ENCODE measurements at places on chromosomes 1 and 21.

DNA sequence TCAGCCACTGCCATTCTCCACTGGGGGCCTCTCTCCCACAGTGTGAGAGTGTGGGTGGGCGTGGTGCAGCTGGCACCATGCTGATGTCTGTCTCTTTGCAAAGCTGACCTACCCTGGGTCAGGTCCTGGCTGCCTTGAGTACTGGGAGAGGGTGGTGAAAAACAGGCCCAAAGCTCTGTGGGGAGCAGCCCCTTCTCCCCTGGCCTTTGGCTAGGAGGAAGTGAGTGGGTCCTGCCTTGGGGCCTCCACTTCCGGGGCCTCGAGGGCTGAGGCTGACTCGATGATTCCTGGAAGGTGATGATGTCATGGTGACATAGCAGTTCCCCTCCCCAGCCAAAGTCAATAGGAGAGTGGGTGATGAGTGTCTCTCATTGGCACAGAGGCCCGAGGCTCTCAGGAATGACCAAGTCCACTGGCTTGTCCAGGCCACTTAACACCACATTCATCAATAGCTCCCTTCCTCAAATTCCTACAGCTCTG, 53.0 kb downstream of the IER5 start:
- DNase-seq: no peak

DNA sequence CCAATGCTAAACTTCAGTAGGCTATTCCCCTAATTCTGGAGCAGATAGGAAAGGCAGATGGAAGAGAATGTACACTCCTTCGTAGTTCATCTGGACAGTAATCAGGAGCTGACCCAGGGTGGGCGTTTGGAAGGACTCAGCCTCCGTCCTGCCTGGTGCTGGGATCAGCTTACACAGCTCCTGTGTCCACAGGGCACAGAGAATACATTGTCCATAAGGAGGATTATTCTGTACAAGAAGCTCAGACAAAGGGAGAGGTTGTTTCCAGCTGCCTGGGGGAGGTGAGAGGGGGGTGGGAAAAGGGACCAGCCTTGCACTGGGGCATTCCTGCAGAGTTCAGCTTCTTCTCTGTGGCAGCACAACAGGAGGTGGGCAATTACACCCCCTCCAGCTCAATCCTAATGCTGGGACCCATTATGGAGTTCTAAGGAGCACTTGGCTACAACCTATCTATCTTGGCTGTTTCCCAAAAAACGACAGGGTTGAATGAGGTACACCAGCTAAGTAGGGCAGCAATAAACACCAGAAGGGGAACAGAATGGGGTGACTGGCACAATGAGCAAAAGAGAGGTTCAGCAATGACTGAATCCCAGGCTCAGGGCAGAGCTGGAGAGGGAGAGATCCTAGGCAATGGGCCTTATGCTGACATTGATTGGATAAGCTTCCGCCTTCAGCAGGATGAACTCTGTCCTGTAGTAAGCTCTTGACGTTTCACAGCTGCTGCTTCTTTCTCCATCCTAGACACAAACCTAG, 7.4 kb downstream of the MED8 start:
- DNase-seq: no peak

DNA sequence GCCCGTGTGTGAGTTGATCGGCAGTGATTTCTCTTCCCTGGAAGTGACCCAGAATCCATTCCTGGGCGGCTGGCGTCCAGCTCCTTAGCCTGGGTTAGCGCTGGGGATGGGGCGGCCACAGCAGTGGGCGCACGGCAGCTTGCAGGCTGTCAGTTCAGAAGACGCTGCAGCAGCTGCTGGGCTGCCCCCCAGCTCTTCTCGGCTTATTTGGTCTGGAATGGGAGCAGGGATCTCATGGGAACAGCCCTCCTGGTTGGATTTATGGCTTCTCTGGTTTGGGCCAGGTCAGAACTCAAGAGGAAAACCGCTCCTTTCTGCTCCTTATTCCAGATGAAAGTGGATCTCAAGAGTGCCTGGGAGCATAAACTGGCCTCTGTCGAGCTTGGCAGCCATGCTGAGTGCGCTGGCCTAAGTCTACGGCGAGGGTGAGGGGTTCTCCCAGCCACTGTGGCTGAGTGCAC, 148.2 kb downstream of the PRDM16 start:
- DNase-seq: no peak

- no peak for DNase-seq
Measured at GRCh38 chr1:29391362-29391880, 155.1 kb downstream of the PTPRU start.

- DNase-seq: no peak
Measured at GRCh38 chr1:35301674-35302392, 33.3 kb downstream of the ZMYM4 start.

DNA sequence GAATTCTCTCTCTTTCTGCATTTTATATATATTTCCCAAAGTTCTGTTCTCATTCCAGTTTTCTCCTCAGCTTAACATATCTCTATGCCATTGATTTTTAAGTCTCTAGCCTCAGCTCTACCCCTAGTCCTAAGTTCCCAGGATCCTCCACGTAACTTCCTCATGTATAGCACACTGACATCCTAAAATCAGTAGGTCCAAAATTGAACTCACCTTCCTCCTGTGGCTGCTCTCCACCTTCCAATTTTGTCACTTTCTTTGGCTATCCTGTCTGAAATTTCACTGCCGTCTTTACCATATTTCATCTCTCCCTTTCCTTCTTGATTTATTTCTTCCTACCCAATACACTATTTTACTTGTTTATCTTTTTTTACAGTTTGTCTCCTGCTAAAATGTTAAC, 1.5 kb downstream of the SLAMF6 start:
- no peak for DNase-seq

GRCh38 chr21:45643021-45643980, at the start of gene PCBP3:
Gene PCBP3, plus strand, starts transcription at chr21:45643725. Its CDS starts 206,361 bp downstream, at chr21:45850086.
- no peak for DNase-seq

- no peak for DNase-seq
Measured at GRCh38 chr1:230037261-230037660, 29.8 kb upstream of the GALNT2 start.
